Stomach (tissue), 19 donors: ENCODE measurements at places on chromosomes 7 and 10. TPM values are rescaled to one million over a fixed set of nuclear protein-coding genes. Genes with fewer than 3 reads are reported as not detected.

DNA sequence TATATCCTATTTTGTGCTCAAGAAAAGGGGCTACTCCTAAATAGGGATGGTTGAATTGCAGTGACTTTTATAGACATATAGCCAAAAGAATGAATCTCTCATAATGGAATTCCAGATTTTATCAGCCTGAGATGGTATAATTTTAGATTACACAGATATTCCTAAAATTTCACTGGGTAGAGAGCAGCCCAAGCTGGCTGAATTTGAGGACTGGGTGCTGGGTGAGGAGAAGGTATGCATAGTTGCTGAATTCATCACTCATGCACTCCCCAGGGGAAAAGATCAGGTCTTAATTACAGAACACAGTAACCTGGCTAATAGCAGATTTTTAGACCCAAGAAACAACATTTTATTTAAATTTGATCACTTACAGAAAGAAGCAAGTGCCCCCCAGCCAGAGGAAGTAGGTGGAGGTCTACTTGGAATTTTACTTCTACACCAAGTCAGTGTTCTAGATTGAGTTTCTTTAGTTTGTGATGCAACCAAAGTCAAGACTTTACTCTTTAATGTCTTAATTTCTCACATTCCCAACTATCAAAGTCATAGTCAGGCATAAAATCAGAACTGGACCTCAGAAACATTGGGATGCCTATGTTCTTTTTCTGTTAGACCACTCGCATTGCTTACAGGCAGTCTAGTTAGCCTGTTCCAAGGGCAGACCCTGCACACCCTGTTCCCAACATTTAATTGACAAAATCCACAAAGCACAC lies 337.4 kb upstream of the PODXL start:
- DNase-seq = no peak

DNA sequence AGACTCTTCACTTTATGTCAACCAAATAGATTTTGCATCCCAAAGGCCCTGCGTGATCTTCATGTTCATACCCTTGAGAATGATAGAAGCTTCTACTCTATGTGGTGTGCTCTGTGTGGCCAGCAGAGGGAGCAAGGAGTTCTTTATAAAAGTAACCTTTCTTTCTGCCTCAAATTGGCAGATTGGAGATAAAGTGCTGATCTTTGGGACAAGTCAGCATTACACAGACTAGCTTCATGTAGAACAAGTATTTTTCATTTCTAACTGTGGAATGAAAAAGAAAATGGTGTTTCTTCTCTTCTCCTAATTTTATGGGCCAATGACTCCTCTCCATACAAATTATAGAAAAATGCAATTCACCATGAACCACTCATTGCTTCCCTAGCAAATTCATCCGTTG lies 1214.1 kb downstream of the SORCS1 start:
- DNase-seq = peak; percentile 54

DNA sequence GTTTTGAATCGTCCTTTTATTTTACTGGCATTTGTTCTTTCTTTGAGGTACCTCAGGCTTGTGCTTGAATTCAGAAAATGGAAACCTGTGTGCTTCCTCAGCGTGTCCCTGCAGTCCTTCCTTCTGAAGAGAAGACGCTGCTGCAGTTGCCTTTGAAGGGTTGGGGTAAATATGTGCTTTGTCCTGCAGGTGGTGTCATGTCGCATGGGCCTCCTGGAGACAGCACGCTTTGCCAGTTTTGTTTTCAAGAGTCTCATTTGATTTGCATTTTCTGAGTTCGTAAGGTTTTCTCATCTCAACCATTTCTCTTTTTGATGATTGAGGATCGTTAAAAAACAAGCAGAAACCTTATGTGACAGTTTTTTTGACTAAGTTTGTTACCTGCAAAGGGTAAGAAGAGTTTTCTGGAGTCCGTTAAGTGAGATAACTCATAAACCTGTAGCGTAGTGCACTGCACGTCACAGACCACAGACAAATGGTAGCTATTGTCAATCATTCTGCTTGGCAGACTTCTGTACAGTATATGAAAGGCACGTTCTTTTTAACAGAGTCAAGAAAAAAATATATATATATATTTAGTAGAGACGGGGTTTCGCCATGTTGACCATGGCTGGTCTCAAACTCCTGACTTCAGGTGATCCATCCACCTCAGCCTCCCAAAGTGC lies 57.0 kb downstream of the CDC123 start:
- DNase-seq = no peak

GRCh38 chr10:38007991-38008390 lies 2.5 kb upstream of the ZNF33A start:
- no peak for DNase-seq

GRCh38 chr7:93310346-93310745 lies 78.2 kb downstream of the VPS50 start:
- no peak for DNase-seq

DNA sequence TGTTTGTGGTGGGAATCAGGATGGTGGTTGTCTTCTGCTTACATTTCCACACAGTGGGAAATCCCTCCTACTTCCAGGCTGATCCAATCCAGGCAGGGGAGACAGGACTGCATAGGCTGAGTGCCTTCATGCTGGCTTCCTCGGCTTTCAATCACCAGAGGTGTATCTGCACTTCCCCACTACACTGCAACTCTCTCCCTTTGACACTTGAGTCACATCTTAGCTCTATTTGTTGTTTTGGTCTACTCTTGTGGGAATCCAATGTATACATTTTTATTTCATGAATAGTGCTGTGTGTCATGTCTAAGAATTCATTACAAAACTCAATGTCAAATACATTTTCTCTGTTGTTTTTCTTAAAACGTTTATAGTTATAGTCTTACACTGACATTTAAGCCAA lies 735.6 kb downstream of the XPNPEP1 start:
- no peak for DNase-seq

DNA sequence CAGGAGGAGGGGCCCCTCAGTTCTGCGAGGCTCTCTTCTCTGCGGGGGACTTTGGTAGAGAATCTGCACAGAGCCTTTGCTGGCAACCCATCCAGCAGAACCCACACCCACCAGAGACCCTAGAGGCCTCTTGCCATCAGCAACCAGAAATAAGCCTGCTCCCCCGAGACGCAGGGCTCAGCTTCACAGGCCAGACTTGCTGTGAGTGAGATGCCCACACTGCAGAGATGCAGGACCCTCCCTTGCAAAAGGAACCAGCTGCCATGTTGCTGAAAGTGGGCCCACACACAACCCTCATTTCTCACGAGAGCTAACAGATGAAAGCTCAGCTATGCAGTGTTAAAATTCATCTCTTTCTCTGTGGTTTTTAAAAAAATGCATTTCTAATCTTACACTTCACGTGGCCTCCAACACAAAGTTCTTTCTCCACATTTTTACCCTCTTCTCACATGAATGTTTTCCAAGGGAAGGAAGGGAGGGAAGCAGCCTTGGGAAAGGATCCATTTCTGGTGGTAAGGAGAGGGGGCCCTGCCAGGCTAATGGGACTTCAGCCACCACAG lies 171.6 kb downstream of the CCDC3 start:
- DNase-seq = no peak

DNA sequence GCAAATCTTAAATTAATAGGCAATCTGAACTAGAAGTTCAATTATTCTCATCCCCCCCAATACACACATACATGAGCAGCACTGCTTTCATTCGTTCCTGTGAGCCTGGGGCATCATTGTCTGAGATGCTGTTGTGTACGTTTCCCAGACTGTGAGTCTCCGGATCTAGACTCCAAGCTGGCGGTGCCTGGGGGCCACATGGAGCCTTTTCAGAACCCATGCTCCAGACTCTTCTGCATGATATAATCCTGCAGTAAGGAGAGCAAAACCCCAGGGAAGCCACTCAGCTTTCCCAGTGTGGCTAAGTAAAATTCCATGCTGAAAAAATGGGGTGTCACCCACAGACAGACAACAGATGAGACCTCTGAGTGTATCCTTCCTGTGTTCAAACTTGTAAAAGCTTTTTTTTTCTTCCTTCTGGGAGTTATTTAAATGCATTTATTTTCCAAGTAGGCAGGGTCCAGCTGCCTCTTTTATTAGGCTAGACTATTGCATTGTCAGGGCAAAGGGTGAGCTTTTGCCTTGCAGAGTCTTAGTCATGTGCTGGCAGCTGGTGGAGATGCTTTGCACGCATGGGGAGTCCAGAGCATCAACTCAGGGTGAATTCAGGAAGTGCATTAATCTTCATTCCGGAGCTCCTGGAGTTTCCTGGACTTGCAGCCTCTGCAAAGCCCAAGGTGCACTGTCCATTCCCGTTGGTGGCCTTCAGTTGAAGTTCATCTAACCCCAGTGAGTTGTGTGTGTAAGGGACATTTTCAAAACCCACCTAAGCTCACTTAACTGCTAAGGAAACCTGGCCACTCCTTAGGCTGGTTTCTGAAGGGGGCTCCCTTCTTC lies 185.7 kb upstream of the ADO start:
- DNase-seq = peak; percentile 38

- DNase-seq = no peak
These were observed 12.2 kb downstream of the TAS2R60 start for GRCh38 chr7:143455491-143455890.

DNA sequence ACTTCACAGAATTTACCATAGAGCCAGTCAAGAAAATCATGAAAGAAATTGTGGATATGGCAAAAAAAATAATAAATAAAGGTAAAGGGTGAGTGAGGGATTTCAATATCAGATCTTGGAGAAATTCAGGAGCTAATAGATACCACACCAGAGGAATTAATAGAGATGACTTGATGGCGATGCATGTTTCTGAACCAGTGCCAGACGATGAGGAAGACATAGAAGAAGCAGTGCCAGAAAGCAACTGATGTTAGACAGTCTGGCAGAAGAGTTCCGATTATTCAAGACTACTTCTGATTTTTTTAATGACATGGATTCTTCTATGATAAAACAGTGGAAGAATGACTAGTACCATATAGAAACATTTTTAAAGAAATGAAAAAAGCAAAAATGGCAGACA lies 314.7 kb downstream of the BICC1 start:
- no peak for DNase-seq

- DNase-seq = peak; percentile 21
These were observed 252.6 kb downstream of the DOCK4 start for GRCh38 chr7:111953611-111954010.

GRCh38 chr10:33276282-33276923 lies 58.1 kb downstream of the NRP1 start:
- DNase-seq = no peak

DNA sequence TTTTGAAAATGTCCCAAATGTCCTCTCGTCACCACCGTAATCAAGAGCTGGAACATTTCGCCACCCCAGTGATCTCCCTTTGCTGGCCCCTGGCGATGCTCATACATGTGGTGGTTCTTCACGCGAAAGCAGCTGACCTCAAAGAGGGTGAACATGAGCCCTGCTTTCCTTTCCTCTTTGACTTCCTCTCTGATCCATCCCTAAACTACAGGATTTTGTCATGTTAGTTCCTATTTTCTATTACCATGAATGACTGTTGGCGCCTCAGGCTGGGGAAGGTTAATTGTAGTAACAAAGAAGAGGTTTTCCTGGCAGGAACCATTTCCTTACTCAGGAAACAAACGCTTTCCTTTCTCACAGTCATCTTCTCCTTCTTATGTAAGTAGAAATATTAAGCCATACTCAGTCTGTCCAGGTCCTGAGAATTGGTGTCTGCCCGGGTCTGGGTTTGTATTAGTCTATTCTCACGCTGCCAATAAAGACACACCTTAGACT lies 114.5 kb downstream of the INSYN2A start:
- no peak for DNase-seq

- no peak for DNase-seq
These were observed 435.8 kb downstream of the EXOC4 start for GRCh38 chr7:133688483-133689239.

- DNase-seq = peak; percentile 37
These were observed 319.8 kb upstream of the PHYHIPL start for GRCh38 chr10:58856508-58857240.

GRCh38 chr7:104039363-104039762 lies 49.9 kb upstream of the RELN start:
- no peak for DNase-seq

DNA sequence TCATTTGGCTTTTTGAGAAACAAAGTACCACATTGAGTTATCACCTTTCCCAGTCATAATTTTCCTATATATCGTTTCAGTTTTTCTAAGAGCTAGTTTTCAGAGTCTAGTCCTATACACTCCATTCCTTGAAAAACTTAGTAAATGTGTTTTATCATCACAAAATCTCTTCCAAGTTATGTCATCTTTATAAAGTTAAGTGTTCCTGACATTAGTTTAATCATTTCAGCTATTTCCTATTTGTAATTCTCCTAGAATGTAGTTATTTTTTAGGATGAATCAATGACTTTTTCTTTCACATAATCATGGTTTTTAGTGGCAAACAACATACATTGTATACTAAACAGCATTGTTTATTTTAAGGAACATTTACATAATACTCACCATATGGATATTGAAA lies 191.7 kb upstream of the BET1 start:
- no peak for DNase-seq

GRCh38 chr10:127576740-127577161 lies 27.6 kb downstream of the NPS start:
- no peak for DNase-seq

GRCh38 chr7:6227294-6227846 lies 45.1 kb downstream of the CYTH3 start:
- DNase-seq = no peak

GRCh38 chr10:112246-112645 lies 23.0 kb upstream of the ZMYND11 start:
- DNase-seq = no peak

GRCh38 chr7:1943933-1944618 lies 274.0 kb downstream of the ELFN1 start:
- DNase-seq = no peak

DNA sequence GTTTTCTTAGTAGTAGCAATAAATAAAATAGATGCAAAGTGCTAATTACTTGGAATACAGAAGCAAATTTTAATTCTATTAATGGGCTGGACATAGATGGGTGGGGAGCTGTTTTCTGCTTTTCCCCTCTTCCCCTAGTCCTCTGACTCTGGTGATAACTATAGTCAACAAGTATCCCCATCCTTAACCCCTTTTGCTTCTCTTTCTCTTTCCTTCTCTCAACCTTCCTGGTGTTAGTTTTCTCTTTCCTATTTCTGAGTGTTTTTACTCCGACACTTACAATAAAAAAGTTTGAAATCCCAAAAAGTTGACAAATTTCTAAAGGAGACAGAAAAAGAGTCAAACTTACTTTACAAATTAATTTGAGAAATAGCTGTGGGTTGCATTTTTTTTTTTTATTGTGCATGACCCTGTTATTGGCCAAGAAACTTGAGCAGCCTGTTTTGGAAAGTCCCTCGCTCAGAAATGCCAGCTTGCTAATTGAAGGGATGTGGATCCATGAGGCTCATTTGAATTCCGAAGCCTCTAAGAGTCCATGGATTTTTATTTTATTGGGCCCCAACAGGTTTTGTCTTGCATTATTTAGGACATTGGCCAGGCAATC lies 2.4 kb downstream of the FAS start:
- DNase-seq = peak; percentile 60

GRCh38 chr7:133919810-133920209 lies 207.3 kb upstream of the LRGUK start:
- DNase-seq = no peak

Gene HPSE2
- 0.58 TPM for total RNA-seq

Gene ACSM6
- 7.2 TPM for total RNA-seq

Gene GNG11
- total RNA-seq = 32.6 TPM

Gene FFAR4
- 2.0 TPM for total RNA-seq

Gene OR13A1
- total RNA-seq = not detected

Gene PROSER2
- total RNA-seq = 1.3 TPM
